ENCODE measurements at places on chromosomes 5 and 9. TPM values are rescaled to one million over a fixed set of nuclear protein-coding genes. Genes with fewer than 3 reads are reported as not detected.

DNA sequence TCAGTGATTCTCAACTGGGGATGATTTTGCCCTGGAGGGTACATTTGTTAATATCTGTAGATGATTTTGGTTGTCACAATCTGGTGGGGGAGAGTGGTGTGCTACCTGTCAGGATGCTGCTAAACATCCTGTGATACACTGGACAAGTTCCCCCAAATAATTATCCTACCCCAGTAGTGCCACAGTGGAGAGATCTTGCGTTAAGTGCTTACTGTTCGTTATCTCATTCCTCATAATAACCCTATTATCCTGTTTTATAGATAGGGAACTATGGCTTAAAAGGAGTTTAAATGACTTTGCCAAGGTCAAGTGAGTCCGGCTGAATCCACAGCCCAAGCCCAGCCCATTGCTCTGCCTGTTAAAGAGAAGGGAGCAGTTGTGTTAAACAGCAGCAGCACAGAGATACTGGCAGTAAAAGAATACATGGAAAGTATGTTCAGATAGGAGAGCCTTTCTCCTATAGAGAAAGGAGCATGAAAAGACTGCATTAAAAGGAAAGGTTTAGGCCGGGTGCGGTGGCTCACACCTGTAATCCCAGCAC, 15.4 kb downstream of the CNOT8 start:
- no peaks in the 10 kb centered on the region for H3K4me1 ChIP-seq
- DNase-seq: no peak
- no peaks in the 10 kb centered on the region for H3K27me3 ChIP-seq
- H3K27ac ChIP-seq: no peak overlapping the region
- no peak overlapping the region for H3K4me3 ChIP-seq
- peaks cover 49% of the 10 kb centered on the region for H3K36me3 ChIP-seq

GRCh38 chr9:112411626-112412027, 31.7 kb downstream of the HSDL2 start:
- no peaks in the 10 kb centered on the region for H3K27me3 ChIP-seq
- peaks cover 14% of the 10 kb centered on the region for H3K36me3 ChIP-seq
- no peak for DNase-seq
- H3K27ac ChIP-seq: no peak overlapping the region

DNA sequence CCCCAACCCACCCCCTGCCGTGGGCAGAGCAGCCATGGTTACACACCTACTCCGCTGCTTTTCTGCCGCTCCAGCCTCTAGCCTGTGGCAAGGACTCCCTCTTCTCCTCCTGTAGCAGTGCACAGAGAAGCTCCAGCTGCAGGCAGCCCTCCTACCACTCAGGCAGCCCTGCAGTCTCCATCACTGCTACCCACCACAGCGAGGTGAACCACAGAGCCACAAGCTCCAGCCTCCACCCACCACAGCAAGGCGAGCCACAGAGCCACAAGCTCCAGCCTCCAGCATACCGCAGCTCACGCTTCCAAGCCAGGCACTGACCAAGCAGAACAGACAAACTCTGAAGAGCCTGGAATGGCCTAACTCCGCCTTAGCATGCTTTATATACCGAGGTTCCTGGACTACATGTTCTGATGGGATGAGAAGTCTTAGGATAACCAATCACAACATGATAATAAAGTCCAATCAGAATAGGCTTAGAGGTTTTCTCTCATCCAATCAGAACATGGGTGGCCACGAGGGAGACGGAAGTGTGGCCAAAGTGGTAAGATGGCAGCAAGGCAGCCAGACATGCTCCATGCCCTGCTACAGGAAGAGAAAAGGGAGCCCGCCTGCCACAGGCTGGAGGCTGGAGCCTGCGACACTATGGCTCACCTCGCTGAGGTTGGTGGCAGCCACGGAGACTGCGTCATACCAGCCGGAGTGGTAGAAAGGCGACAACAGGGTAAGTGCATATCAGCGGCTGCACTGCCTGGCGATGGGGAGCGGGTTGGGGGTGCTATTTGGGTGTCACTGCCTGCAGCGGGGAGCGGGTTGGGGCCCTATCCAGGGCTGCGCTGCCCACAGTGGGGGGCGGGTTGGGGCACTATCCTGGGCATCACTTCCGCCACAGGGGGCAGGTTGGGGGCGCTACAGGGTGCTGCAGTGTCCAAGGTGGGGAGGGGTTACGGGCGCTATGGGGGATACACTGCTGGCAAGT, 75.8 kb upstream of the PCAT7 start:
- no peak overlapping the region for H3K27ac ChIP-seq
- DNase-seq: no peak
- H3K36me3 ChIP-seq: no peaks in the 10 kb centered on the region
- H3K4me1 ChIP-seq: no peaks in the 10 kb centered on the region

- no peak for DNase-seq
- no peak overlapping the region for H3K4me3 ChIP-seq
- 0 out of 2 replicates have a peak, but pooled peaks cover 5% of the 10 kb centered on the region for H3K36me3 ChIP-seq
- peaks cover 33% of the 10 kb centered on the region for H3K4me1 ChIP-seq
Observed at GRCh38 chr9:129929496-129930125, 94.4 kb downstream of the USP20 start.

GRCh38 chr9:131773911-131774379, 34.1 kb upstream of the RAPGEF1 start:
- no peak overlapping the region for H3K4me3 ChIP-seq
- H3K36me3 ChIP-seq: no peaks in the 10 kb centered on the region
- peaks cover 25% of the 10 kb centered on the region for H3K27me3 ChIP-seq
- H3K27ac ChIP-seq: no peak overlapping the region
- 0 out of 2 replicates have a peak, but pooled peaks cover under 1% of the 10 kb centered on the region for H3K4me1 ChIP-seq

GRCh38 chr9:126589349-126589748, 24.4 kb upstream of the LMX1B start:
- no peaks in the 10 kb centered on the region for H3K36me3 ChIP-seq
- no peaks in the 10 kb centered on the region for H3K4me1 ChIP-seq
- H3K4me3 ChIP-seq: no peak overlapping the region
- no peak overlapping the region for H3K27ac ChIP-seq
- peaks cover 48% of the 10 kb centered on the region for H3K27me3 ChIP-seq

- no peak overlapping the region for H3K27ac ChIP-seq
- H3K27me3 ChIP-seq: peaks cover 1% of the 10 kb centered on the region
- H3K4me3 ChIP-seq: no peak overlapping the region
- H3K4me1 ChIP-seq: peaks cover 36% of the 10 kb centered on the region
- peak; percentile 23 for DNase-seq
Observed at GRCh38 chr9:37410969-37411785, 11.3 kb upstream of the GRHPR start.

- no peak overlapping the region for H3K27ac ChIP-seq
- H3K36me3 ChIP-seq: no peaks in the 10 kb centered on the region
- peaks cover 10% of the 10 kb centered on the region for H3K27me3 ChIP-seq
- H3K4me3 ChIP-seq: no peak overlapping the region
- no peak for DNase-seq
Observed at GRCh38 chr9:87884578-87885459, 2.1 kb downstream of the SPATA31E1 start.

GRCh38 chr5:124702525-124702924, 43.9 kb downstream of the ZNF608 start:
- H3K27me3 ChIP-seq: peaks cover 10% of the 10 kb centered on the region
- no peak overlapping the region for H3K27ac ChIP-seq
- H3K4me1 ChIP-seq: peaks cover 25% of the 10 kb centered on the region
- no peak overlapping the region for H3K4me3 ChIP-seq
- no peaks in the 10 kb centered on the region for H3K36me3 ChIP-seq

Gene SLC6A7
- total RNA-seq: not detected

DNA sequence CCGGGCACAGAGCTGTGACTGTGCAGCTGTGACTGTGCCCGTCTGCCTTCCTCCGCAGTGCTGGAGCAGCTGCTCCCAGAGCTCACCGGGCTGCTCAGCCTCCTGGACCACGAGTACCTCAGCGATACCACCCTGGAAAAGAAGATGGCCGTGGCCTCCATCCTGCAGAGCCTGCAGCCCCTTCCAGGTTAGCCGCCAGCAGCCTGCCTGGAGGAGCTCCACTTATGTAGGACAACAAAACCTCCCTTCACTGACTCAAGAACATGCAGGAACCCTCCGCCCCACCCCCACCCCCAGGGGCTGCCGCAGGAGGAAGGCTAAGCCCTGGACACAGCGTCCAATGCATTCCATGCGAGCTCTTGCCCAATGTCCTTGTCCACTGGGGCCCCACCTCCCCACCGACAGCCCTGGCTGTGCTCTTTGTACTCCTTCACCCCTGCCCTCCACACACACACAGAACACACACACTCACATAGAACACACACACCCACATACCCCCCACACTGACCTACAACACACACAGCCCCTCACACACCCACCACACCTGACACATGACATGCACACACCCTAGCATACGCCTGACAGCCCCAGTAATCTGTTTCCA, 27.9 kb downstream of the AFAP1L1 start:
- DNase-seq: no peak
- H3K36me3 ChIP-seq: no peaks in the 10 kb centered on the region
- no peak overlapping the region for H3K4me3 ChIP-seq
- peaks cover 4% of the 10 kb centered on the region for H3K27me3 ChIP-seq
- no peak overlapping the region for H3K27ac ChIP-seq

- H3K4me3 ChIP-seq: 0 out of 2 replicates have a peak overlapping the region, but pooled peaks have one; percentile 5
- H3K27ac ChIP-seq: peak overlapping the region; percentile 77
- H3K4me1 ChIP-seq: peaks cover 71% of the 10 kb centered on the region
- H3K27me3 ChIP-seq: no peaks in the 10 kb centered on the region
- H3K36me3 ChIP-seq: peaks cover 39% of the 10 kb centered on the region
Observed at GRCh38 chr5:9196403-9197227, 349.3 kb downstream of the SEMA5A start.

- H3K4me3 ChIP-seq: no peak overlapping the region
- DNase-seq: no peak
- no peak overlapping the region for H3K27ac ChIP-seq
- no peaks in the 10 kb centered on the region for H3K4me1 ChIP-seq
Observed at GRCh38 chr5:86118542-86118941, 499.2 kb upstream of the COX7C start.

GRCh38 chr5:132222649-132223038, 5.0 kb downstream of the P4HA2 start:
- H3K27ac ChIP-seq: 0 out of 2 replicates have a peak overlapping the region, but pooled peaks have one; percentile 34
- peaks cover 78% of the 10 kb centered on the region for H3K4me1 ChIP-seq
- H3K36me3 ChIP-seq: peaks cover 18% of the 10 kb centered on the region
- DNase-seq: no peak

DNA sequence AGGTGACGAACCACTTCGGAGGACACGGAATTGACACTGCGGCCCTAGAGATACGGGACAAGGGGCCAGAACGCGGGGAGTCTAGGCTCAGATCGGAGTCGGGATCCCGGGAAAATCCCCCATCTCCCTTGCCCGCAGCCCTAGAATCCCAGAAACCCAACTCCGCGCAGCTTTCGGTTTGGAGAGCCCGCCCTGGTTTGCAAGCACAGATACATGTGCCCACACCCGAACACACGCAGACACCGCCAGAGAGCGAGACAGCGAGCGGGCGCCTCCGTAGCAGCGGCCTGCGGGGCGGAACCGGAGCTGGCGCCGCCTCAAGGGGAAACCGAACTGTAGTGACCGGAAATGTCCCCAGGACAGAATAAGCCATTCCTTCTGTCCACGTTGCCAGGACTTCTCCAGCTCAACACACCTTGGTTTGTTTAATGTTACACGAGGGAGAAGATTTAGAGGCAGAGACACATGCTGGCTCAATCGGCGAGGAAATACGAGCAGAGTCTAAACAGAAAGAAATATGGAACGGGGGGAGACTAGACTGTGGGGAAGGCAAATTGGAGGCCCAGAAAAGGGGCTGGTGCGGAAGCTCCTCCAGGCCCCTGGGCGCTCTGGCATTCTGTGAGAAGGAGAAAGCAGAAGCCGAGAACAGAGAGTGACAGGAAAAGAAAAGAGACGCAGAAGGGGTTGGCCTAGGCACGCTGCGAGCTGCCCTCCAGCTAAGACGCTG, 2.9 kb upstream of the PAX5 start:
- peaks cover 74% of the 10 kb centered on the region for H3K27me3 ChIP-seq
- peak overlapping the region; percentile 79 for H3K4me3 ChIP-seq
- peaks cover 15% of the 10 kb centered on the region for H3K4me1 ChIP-seq
- DNase-seq: no peak
- H3K36me3 ChIP-seq: peaks cover 11% of the 10 kb centered on the region

Gene ANKRD31
- not detected for total RNA-seq
